ENCODE measurements at places on chromosomes 6 and 20.

- no peak for DNase-seq
Observed at GRCh38 chr20:21136015-21136732, 10.3 kb downstream of the KIZ start.

DNA sequence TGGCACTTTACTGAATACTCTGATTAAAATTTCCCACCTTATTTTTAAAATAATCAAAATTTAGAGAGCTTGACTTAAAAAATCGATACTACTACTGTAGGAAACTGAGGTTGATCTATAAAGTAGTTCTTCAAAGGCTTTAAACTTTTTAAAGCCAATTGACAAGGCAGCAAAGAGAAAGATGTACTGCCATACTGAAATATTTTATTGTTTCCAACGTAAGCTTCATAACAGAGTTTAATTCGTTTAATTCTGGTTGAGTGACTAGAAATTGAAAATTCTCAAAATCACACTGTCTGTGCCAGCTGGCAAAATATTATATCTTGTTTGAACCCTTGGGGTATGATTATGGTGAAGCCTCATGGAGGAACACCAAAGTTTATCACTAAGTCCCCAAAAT lies 207.6 kb downstream of the UNC5CL start:
- no peak for DNase-seq

DNA sequence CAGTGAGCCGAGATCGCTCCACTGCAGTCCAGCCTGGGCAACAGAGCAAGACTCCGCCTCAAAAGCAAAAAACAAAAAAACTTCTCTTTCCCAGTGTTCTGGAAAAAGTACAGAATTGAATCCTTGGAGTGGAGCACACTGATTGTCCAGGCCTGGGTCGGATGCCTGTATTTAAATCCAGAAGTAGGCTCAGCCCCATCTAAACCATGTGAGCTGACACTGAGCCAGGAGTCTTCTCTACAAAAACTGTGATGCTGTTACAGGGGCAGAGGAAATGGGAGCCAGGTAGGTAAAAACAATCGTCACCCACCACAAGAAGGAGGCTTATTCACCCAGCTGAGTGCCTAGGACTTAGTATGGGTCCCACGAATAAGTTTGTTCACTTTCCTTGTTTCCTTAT lies 43.0 kb upstream of the PTPN1 start:
- no peak for DNase-seq

GRCh38 chr20:19601126-19601810 lies 156.8 kb upstream of the RIN2 start:
- DNase-seq = no peak

- peak; percentile 93 for DNase-seq
Observed at GRCh38 chr6:17589406-17590096, 10.6 kb upstream of the FAM8A1 start.
